ENCODE measurements at places on chromosomes 1 and 21.

DNA sequence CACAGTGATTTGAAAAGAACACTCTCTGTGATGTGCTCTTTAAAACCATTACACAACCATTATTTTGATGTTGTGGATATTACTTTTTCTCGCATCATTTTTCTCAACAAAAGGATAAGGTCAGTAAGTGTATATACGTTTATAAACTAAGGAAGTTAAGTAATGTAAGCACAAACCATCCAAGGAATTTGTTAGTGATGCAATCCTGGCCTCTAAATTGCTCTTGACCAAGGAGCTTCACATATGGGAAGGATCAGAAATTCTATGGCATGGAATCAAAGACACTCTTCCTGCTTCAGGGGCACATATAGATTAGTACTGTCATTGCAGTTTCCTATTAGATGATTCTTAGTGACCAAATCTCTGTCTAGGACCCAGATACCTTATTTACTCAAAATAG lies 3.6 kb upstream of the PPP2R5A start:
- no peak for DNase-seq

GRCh38 chr21:41121785-41122415 lies 46.1 kb upstream of the BACE2 start:
- peak; percentile 77 for DNase-seq

DNA sequence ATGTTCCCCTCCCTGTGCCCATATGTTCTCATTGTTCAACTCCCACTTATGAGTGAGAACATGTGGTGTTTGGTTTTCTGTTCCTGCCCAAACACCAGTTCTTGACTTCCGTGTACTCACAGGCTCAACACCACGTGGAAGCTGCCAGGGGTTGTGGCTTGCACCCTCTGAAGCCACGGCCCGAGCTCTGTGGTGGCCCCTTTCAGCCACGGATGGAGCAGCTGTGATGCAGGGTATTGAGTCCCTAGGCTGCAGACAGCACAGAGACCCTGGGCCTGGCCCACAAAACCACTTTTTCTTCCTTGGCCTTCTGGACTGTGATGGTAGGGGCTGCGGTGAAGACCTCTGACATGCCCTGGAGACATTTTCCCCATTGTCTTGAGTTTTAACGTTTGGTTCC lies 111.6 kb downstream of the SYT14 start:
- DNase-seq: no peak

GRCh38 chr1:154350383-154350782 lies 25.1 kb downstream of the ATP8B2 start:
- no peak for DNase-seq

GRCh38 chr1:70504821-70505193 lies 93.7 kb downstream of the CTH start:
- peak; percentile 73 for DNase-seq

DNA sequence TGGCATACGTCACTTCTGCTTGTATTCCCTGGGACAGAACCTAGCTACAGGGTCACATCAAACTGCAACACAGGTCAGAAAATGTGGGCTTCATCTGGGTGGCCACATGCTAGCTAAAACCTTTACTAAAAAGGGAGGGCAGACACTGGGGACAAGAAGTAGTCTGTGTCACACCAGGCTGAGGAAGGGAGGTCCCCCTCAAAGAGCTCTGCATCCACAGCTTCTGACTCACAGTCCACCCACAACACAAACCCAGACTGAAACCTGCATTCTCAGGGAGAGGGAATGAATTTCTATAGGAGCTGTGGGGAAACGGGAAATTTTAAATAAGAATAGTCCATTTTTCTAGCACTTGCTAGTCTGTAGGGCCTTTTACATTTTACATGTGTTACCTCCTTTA lies 16.2 kb downstream of the OLIG2 start:
- DNase-seq: no peak

DNA sequence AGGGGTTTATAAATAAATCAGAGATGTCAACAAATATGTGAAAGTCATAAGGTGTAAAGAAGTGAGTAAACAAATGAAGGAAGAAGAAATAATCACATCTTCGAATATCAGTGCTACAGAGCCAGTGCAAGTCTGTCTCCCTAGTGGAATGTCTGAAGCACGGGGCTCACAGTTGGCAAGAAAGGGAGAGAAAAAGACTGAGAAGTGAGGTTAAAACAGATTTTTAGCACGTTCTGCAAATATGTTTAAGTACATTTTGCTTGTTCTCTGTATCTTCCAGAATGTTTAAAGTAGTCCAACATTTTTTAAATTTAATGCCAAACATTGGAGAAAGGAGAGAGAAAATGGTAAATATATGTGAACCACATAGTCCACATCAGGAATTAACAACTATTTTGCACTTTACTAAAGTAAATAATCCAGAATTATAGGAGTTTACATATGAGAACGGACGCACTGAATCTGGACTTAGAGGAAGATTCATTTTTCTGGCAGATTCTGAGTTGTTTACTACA lies 682.4 kb downstream of the LTN1 start:
- DNase-seq: no peak

GRCh38 chr1:53060579-53060978 lies 1.4 kb upstream of the PODN start:
- DNase-seq: peak; percentile 77

DNA sequence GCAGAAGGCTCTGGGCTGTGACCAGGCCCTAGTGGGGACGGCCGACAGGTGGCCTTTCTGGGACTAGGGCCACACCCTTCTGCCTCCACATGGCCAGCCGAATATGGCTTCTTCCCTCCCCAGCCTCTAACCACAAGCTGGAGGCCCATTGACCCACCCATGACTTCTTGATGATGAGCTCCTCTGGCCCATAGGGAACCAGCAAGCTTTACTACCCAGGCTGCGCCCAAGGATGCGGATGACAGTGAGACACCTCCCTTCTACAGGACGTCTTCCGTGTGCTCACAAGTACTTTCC lies 41.0 kb downstream of the LDLRAD2 start:
- no peak for DNase-seq

GRCh38 chr1:171160211-171160610 lies 24.9 kb upstream of the FMO2 start:
- DNase-seq: no peak

- DNase-seq: no peak
Observed at GRCh38 chr1:63321785-63322113, 618 bp upstream of the FOXD3 start.

DNA sequence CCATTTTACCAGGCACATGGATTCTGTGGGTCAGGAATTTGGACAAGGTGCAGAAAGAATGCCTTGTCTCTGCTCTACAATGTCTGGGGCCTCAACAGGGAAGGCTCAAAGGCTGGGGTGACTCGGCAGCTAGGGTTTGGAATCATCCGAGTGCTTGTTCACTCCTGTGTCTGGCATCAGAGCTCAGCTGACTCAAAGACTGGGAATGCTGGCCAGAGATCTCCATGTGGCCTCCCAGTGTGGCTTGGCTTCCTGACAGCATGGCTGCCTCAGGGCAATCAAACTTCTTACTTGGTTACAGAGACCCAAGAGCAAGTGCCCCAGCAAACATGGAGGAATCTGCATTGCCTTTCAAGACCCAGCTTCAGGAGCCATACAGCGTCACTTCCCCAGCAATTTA lies 110.5 kb downstream of the TOMM20 start:
- no peak for DNase-seq

- no peak for DNase-seq
Observed at GRCh38 chr1:160681891-160682140, 29.8 kb downstream of the CD48 start.

DNA sequence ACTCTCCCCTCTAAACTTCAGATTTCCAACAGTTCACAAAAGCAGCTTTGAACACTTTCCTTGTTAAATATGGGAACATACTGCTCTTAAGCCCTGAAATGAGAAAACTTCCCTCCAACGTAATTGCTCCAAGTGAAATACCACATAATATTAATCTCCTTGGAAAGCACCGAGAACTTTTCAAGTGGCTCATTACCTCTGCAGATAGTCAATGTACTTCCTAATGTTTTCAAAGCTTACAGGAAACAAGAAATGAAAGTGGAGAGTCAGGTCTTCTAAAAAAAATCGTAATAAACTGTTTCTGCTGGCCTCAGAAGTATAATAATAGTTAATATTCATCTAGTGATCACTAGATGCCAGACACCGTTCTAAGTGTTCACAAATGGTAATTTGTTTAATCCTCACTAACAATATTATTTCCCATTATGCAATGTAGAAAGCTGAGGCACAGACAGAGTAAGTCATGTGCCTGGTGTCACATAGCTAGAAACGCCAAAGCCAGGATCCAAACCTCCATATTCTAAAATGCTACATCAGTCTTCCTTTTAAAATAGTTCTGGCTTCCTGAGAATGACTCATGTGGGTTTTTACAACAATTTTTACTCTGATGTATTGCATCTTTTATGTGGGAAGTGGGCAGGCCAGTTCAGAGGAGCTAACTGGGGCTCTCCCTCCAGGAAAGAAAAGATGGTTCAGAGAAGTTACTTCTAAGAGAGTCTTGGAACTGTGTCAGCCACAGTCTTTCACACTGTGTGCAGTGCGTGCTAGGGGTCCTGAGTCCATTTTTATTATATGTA lies 177.2 kb downstream of the PLPPR4 start:
- no peak for DNase-seq

GRCh38 chr1:107563441-107563840 lies 401.5 kb downstream of the VAV3 start:
- DNase-seq: no peak

GRCh38 chr1:230464671-230465070 lies 38.5 kb upstream of the PGBD5 start:
- DNase-seq: no peak
